Vagina (tissue), 2 donors: ENCODE measurements at places on chromosomes 4 and X. TPM values are rescaled to one million over a fixed set of nuclear protein-coding genes. Genes with fewer than 3 reads are reported as not detected.

DNA sequence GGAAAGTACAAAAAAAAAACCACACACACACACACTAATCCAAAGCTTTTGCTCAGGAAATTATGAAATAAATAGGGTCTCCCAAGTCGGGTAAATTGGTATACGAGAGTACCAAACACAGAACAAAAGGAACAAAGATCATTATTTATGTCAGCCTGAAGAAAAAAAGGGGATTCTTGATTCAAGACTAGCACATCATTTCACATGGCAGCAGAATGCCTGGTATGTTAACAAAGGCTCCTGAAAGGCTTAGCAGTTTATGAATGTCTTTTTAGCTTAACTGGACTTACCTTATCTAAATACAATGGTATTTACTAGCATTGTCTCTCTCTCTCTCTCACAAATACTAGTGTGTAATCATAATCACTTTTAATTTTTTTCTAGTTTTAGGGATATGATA, 11.3 kb downstream of the RAP2C start:
- no peak overlapping the region for H3K27ac ChIP-seq
- no peak overlapping the region for H3K4me3 ChIP-seq
- no peaks in the 10 kb centered on the region for H3K36me3 ChIP-seq
- H3K4me1 ChIP-seq, result peaks cover 12% of the 10 kb centered on the region

- no peaks in the 10 kb centered on the region for H3K27me3 ChIP-seq
- H3K27ac ChIP-seq, result no peak overlapping the region
- H3K36me3 ChIP-seq, result no peaks in the 10 kb centered on the region
- DNase-seq, result no peak
- no peak overlapping the region for H3K4me3 ChIP-seq
- H3K4me1 ChIP-seq, result no peaks in the 10 kb centered on the region
Observed at GRCh38 chrX:25531096-25531495, 515.3 kb upstream of the ARX start.

DNA sequence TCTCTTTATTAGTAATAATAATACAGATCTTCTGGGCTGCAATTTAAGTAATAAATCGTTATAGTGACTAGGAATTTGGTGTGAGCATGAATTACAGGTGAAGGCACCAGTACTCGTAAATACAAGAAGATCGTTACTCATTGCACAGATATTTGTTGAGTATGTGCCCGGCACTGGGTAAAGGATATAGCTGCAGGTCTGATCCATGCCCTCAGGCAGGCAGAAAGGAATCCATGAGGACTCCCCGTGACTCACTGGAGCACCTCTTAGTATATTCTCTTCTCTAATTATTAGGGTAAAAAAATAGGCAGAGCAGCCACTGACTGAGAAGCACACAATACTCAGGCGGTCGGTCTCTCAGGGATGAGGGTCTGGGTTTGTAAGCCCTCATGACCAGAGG, 868.3 kb downstream of the RAB28 start:
- no peaks in the 10 kb centered on the region for H3K27me3 ChIP-seq
- H3K36me3 ChIP-seq, result no peaks in the 10 kb centered on the region
- no peaks in the 10 kb centered on the region for H3K4me1 ChIP-seq
- H3K27ac ChIP-seq, result no peak overlapping the region
- H3K4me3 ChIP-seq, result no peak overlapping the region

GRCh38 chrX:153321381-153322124, at the start of gene PNMA6F:
Gene PNMA6F, minus strand, starts transcription at chrX:153321767. Its CDS starts 1,093 bp downstream, at chrX:153320674.
- H3K27me3 ChIP-seq, result no peaks in the 10 kb centered on the region
- DNase-seq, result no peak

DNA sequence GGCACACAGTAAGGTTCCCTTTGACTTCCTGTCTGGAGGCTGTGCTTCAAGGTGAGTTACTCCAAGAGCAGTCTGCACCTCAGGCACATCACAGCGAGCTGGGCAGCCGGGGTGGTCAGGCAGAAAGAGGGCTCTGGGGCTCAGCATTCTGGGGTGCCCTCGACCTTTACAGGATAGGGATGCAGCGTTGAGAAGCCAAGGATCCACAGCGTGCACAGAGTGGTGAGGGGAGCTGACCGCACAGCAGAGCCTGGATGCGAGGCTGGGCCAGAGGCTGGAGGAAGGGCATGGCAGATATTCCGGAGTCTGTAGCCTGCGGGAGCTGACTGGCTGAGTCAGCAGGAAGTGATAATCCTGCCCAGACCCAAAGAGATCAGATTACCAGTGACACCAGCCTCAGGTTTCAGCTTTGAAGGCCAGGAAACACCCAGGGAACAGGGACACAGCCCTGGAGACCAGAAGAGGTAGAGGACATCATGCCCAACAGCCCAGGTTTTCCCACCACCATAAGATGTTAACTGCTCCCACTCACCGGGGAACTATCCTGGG, 38.4 kb upstream of the PDLIM3 start:
- H3K27ac ChIP-seq, result peak overlapping the region; percentile 27
- H3K4me3 ChIP-seq, result no peak overlapping the region
- H3K36me3 ChIP-seq, result no peaks in the 10 kb centered on the region
- DNase-seq, result no peak
- no peaks in the 10 kb centered on the region for H3K4me1 ChIP-seq
- H3K27me3 ChIP-seq, result no peaks in the 10 kb centered on the region

GRCh38 chr4:26959654-26960047, 99.0 kb downstream of the STIM2 start:
- H3K4me1 ChIP-seq, result peaks cover 9% of the 10 kb centered on the region
- no peak overlapping the region for H3K4me3 ChIP-seq
- no peaks in the 10 kb centered on the region for H3K27me3 ChIP-seq
- DNase-seq, result no peak
- H3K36me3 ChIP-seq, result no peaks in the 10 kb centered on the region
- no peak overlapping the region for H3K27ac ChIP-seq

GRCh38 chr4:36254371-36254770, 10.1 kb upstream of the ARAP2 start:
- H3K27me3 ChIP-seq, result no peaks in the 10 kb centered on the region
- no peak overlapping the region for H3K27ac ChIP-seq
- no peaks in the 10 kb centered on the region for H3K36me3 ChIP-seq
- H3K4me1 ChIP-seq, result no peaks in the 10 kb centered on the region
- H3K4me3 ChIP-seq, result no peak overlapping the region
- DNase-seq, result no peak

DNA sequence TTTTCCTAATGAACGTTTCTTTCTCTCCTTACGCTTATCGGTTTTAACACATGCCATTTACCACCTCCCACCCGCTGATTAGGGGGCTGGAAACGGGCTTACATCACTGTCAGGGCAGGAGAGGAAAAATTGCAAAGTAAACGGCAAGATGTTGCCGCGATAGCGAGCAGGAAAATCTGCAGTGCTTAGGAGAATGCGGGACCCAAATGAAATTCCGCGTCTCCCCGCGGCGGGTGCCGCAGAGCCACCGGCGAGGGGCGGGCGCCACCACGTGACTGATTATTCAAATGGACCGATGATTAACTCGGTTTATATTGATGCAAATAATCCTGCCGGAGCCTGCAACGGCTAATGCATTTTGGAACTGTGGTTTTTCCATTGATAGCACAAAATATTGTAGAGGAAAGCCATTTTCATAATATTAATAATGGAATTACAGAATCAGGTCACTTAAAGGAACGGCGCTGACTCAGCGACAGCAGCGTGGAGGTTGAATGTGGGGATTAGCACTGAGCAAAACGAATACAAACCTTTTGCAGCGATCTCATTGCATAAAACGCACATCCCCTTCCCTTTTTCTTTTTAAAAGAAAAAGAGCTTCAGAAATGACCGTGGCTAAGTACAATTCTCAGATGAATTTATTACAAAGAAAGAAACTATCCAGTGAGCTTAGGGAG, 224.2 kb downstream of the STIM2 start:
- peaks cover 6% of the 10 kb centered on the region for H3K4me1 ChIP-seq
- DNase-seq, result no peak
- no peaks in the 10 kb centered on the region for H3K27me3 ChIP-seq
- no peaks in the 10 kb centered on the region for H3K36me3 ChIP-seq
- H3K27ac ChIP-seq, result no peak overlapping the region

DNA sequence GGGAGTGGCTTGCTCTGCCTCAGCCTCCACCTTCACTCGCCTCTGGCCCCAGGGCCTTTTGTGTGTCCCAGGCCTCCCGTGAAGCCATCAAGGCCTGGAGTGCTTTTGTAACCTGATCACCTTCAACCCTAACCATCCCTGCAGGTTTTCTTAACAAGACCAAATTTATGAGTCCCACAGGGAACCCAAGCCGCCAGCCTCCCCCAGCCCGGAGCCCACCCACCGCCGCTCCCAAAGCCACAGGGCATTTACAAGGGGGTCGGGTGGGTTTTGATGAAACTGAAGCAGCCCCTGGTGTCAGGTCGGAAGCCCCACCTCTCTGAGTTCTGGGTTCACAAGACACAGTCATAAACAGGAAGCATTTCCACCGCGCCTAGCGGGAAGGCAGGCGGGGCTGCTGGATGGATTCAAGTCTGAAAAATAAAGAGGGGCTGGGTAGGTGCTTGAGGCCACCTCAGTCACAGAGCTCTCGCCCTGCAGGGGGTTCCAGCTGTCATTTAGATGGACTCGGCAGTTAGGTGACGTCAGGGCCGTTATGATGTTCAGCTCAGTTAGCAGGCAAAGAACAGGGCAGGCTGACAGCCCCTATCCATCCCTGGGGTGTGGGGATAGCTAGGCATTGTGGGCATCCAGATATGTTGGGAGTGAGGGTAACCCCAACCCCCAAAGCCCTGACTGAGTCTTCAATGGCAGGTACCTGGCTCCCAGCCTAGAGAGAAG, 128.5 kb downstream of the BCOR start:
- H3K36me3 ChIP-seq, result no peaks in the 10 kb centered on the region
- no peak for DNase-seq
- H3K4me3 ChIP-seq, result no peak overlapping the region
- H3K27ac ChIP-seq, result no peak overlapping the region

- no peaks in the 10 kb centered on the region for H3K27me3 ChIP-seq
- no peak for DNase-seq
- H3K36me3 ChIP-seq, result no peaks in the 10 kb centered on the region
- no peak overlapping the region for H3K4me3 ChIP-seq
Observed at GRCh38 chr4:67883458-67883857, 344 bp downstream of the TMPRSS11D start.

DNA sequence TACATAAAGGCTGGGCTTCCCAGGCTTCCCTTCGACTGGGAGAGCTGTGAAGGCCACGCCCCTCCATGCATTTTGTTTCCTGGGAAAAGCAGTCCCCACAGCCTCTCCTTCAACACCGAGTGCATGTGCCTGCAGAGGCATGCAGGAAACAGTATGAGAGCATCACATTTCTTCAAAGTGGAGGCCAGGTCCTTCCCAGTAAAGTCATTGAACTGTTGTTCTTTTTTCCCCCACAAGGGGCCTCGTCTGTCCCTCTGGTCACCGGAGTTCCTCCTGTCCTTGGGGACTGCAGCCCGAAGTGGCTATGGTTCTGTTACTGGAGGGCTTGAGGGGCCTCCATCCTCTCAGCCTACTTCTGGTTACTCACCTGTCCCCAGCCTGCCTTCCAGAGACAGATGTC, 56.0 kb downstream of the RAI2 start:
- H3K27ac ChIP-seq, result no peak overlapping the region
- H3K27me3 ChIP-seq, result no peaks in the 10 kb centered on the region
- no peak overlapping the region for H3K4me3 ChIP-seq
- H3K4me1 ChIP-seq, result no peaks in the 10 kb centered on the region
- DNase-seq, result no peak

DNA sequence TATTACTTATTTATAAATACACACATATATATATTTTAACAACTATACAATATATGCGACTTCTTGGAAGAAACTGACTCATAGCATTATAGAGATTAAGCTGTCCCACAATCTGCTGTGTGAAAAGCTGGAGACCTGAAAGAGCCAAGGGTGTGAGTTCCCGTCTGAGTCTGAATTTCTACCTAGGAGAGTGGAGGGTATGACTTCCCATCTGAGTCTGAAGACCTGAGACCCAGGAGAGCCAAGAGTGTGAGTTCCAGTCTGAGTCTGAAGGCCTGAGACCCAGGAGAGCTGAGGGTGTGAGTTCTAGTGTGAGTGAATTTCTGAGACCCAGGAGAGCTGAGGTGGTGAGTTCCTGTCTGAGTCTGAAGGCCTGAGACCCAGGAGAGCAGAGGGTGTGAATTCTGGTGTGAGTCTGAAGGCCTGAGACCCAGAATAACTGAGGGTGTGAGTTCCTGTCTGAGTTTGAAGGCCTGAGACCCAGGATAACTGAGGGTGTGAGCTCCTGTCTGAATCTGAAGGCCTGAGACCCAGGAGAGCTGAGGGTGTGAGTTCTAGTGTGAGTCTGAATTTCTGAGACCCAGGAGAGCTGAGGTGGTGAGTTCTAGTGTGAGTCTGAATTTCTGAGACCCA, 8.9 kb upstream of the P2RY8 start:
- no peaks in the 10 kb centered on the region for H3K36me3 ChIP-seq
- no peaks in the 10 kb centered on the region for H3K27me3 ChIP-seq
- H3K4me1 ChIP-seq, result peaks cover 5% of the 10 kb centered on the region

DNA sequence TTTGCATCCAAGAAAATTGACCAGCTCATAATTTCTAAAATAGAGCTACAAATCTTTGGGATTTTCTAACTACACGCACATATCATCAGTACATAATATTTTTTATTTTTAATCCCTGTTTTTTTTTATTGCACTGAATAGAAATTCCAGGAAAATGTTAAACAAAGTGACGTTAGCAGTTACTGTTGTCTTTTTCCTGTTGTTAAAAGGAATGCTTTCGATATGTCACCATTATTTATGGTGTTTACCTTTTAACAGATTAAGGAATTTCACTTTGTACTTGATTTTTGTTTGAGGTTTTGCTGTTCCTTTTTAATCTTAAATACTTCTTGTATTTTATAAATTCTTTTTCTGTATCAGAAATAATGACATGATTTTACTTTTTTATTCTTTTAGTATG, 89.7 kb downstream of the TMEM144 start:
- DNase-seq, result no peak
- H3K4me3 ChIP-seq, result no peak overlapping the region
- H3K36me3 ChIP-seq, result no peaks in the 10 kb centered on the region
- H3K27ac ChIP-seq, result no peak overlapping the region

GRCh38 chr4:36676139-36677050, 395.0 kb downstream of the DTHD1 start:
- no peak overlapping the region for H3K27ac ChIP-seq
- no peaks in the 10 kb centered on the region for H3K36me3 ChIP-seq
- H3K4me1 ChIP-seq, result no peaks in the 10 kb centered on the region
- no peak for DNase-seq
- H3K27me3 ChIP-seq, result no peaks in the 10 kb centered on the region

GRCh38 chrX:118508635-118509034, 13.0 kb downstream of the DOCK11 start:
- peak overlapping the region; percentile 48 for H3K27ac ChIP-seq
- H3K4me3 ChIP-seq, result no peak overlapping the region
- peaks cover 20% of the 10 kb centered on the region for H3K4me1 ChIP-seq
- H3K36me3 ChIP-seq, result no peaks in the 10 kb centered on the region
- DNase-seq, result no peak
- no peaks in the 10 kb centered on the region for H3K27me3 ChIP-seq

PRRG1 gene
- total RNA-seq, result 9.8 TPM

BEND2 gene
- total RNA-seq, result not detected

MAGEA9B gene
- not detected for total RNA-seq

SHOX gene
- total RNA-seq, result not detected

TMEM33 gene
- 44.4 TPM for total RNA-seq

IL1RAPL1 gene
- total RNA-seq, result not detected

SOD3 gene
- total RNA-seq, result 280 TPM

ENPP6 gene
- total RNA-seq, result 0.98 TPM

DDX60 gene
- 7.4 TPM for total RNA-seq

MFAP3L gene
- total RNA-seq, result 2.2 TPM

SSX1 gene
- not detected for total RNA-seq

CXCL11 gene
- total RNA-seq, result not detected

DMP1 gene
- total RNA-seq, result not detected

CSAG1 gene
- not detected for total RNA-seq

ETDB gene
- not detected for total RNA-seq

SLC35A2 gene
- total RNA-seq, result 7.1 TPM

EDA gene
- 6.1 TPM for total RNA-seq

NHSL2 gene
- total RNA-seq, result 12.3 TPM
